ENCODE measurements at places on chromosomes 4 and X.

GRCh38 chr4:10205223-10205622 is 88.6 kb upstream of the WDR1 start:
- no peak for DNase-seq

- no peak for DNase-seq
Observed at GRCh38 chr4:108703370-108703769, 53.0 kb downstream of the OSTC start.

DNA sequence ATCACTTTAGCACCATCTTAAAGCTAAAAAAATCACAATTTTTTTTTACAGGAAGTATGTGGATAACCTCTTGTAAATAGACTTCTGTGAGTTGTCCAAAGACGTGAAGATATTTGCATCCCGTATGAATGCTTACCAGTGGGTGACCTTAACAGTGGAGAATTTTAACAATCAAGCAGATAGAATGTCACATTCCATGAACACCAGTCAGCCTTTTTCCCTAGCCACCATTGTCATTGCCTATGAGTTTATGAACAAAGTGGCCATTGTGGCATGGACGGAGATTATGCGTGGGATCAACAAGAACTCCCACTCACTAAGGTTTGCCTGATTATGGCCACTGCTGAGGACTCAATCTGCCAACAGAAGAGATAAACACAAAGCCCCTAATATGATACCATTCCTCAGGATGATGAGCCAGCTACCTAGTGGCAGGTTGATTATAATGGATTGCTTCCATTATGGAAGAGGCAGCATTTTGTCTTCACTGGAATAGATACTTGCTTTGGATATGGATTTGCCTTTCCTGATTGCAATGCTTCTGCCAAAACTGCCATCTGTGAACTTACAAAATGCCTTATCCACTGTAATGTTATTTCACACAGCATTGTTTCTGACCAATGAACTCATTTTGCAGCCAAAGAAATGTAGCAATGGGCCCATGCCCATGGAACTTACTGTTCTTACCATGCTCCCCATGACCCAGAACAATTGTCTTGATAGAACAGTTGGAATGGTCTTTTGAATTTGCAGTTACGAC is 830.9 kb upstream of the NDST4 start:
- no peak for DNase-seq

DNA sequence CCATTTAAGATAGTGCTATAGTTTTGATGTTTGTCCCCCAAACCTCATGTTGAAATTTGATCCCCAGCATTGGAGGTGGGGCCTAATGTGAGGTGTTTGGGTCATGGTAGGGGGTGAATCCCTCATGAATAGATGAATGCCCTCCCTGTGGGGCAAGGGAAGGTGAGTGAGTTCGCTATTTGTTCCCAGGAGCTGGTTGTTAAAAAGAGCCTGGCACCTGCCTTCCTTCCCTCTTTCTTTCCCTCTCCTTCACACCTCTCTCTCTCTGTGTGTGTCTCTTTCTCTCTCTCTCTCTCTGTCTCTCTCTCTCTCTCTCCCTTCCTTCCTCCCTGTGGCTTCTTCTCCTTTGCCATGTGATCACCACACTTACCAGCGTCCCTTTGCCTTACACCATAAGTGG is 160.7 kb downstream of the AASDH start:
- no peak for DNase-seq

- DNase-seq, result no peak
Observed at GRCh38 chrX:101009090-101009489, 39.6 kb downstream of the ARL13A start.

Measured in RWPE2 (cell line).